AG10803 (cell line): ENCODE measurements at places on chromosomes 3 and 15.

- DNase-seq: no peak
Measured at GRCh38 chr15:62320259-62320658, 155.2 kb upstream of the C2CD4B start.

DNA sequence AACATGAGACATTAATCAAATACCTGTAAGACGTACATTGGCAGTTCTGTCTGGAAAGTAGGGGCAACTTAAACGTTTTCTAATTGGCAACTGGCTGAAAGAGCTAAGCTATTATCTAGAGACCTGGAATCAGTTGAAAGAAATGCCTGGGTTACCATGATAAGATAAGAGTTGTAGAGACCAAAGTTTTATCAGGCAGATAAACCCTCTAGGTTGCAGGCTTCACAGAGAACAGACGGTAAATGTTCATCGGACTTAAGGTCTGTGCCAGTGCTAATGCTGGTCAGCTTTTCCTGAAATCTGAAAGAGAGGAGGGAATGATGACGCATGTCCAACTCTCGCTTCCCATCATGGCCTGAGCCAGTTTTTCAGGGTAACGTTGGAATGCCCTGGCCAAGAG, 196.2 kb downstream of the ROBO2 start:
- DNase-seq: no peak

- DNase-seq: peak; percentile 43
Measured at GRCh38 chr15:89104172-89104564, 15.9 kb downstream of the ABHD2 start.

DNA sequence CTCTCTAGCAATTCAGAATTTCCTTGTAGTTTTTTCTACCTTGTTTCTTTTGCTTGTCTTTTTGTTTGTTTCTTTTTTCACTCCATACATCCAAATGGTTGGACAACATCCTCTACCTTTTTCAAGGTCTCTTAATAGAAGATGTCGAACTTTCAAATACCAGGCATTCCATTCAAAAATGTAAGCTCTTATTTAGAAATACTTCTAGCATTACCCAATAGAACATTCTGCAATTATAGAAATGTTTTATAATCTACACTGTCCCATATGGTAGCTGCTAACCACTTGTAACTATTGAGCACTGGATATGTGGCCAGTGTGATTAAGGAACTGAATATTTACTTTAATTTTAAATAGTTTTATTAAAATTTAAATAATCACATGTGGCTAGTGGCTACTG, 196.2 kb upstream of the MRPL3 start:
- DNase-seq: peak; percentile 85

GRCh38 chr3:123076496-123077418, 9.9 kb downstream of the PDIA5 start:
- DNase-seq: no peak

- DNase-seq: peak; percentile 26
Measured at GRCh38 chr15:60299452-60300047, 98.2 kb downstream of the ANXA2 start.

DNA sequence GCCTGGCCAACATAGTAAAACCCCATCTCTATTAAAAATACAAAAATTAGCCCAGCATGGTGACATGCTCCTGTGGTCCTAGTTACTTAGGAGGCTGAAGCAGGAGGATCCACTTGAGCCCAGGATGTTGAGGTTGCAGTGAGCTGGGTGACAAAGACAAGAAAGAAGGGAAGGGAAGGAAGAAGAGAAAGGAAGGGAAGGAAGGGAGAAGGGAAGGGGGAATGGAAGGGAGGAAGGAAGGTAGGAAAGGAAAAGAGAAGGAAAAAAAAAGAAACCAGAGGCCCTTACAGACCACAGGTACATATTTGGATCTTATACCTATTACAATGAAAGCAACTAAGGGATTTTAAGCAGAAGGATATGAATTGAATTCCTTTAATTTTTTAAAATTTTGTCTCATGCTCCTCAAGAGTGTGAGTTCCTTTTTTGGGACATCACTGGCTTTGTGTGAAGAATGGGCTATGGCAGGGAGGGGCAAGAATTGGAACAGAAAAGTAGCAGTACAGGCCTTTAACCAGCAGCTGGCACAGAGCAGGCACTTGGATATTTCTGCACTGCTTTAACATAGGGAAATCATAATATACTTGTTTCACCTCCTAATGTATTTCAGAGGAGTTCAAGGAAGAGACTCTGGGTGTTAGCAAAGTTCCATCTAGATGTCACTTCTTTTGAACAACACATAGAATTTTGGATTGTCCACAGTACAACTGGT, 7.9 kb downstream of the RAB27A start:
- DNase-seq: no peak

- DNase-seq: no peak
Measured at GRCh38 chr15:100692246-100692645, 89.9 kb downstream of the ASB7 start.

- DNase-seq: no peak
Measured at GRCh38 chr3:54376939-54377578, 254.7 kb downstream of the CACNA2D3 start.
